ENCODE measurements at places on chromosomes 4 and X.

DNA sequence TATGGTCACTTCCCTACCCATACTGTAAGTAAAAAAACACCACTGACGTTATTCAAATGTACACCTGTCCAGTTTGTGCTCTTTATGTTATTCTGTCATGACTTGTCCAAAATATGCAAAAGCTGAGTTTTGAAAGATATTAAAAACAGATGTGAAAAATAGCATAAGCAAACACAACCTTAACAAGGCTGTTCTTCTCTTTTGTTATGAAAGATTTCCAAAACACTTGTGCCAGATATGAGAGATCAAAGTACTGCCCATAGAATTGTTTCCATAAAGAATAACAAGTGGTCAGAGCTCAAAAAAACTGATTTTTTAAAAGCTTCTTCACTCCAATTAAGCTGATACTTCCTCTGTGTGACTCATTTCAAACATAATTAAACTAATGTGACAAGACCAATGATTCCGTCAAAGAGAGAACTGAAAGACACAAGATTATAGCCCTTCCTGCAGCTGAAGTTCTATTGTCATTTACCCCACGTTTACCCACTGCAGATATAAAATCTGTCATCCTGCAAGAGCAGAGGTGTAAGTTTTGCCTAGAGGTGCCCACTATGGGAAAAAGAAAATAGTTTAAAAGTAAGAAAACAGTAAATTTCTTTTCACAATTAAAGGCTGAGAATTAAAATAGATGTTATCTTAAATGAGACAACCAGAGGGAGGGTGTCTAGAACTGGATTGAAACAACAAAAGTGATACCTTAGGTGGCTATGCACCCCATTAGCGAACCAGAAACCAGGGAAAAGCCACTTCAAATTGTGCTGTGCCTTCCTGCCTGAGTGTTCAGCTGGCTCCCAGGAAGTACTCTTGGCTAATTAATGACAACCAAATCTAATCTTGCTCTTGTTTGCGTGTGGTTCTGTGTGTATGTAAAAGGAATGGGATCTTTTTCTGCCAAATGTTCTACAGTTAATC lies 30.1 kb downstream of the RASSF6 start:
- no peak for DNase-seq

DNA sequence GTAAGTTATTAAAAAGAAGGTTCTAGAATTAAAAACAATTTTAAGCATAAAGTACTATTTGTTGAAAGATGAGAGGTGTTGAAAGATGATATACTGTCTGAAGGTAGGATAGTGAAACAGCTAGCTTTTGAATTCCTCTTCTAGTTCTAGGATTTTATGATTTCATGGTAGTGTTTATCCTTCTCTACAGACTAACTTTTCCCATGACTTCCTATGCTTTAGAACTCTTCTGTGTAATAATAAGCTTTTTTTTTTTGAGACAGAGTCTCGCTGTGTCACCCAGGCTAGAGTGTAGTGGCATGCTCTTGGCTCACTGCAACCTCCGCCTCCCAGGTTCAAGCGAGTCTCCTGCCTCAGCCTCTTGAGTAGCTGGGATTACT lies 96.0 kb upstream of the NUDT6 start:
- no peak for DNase-seq

DNA sequence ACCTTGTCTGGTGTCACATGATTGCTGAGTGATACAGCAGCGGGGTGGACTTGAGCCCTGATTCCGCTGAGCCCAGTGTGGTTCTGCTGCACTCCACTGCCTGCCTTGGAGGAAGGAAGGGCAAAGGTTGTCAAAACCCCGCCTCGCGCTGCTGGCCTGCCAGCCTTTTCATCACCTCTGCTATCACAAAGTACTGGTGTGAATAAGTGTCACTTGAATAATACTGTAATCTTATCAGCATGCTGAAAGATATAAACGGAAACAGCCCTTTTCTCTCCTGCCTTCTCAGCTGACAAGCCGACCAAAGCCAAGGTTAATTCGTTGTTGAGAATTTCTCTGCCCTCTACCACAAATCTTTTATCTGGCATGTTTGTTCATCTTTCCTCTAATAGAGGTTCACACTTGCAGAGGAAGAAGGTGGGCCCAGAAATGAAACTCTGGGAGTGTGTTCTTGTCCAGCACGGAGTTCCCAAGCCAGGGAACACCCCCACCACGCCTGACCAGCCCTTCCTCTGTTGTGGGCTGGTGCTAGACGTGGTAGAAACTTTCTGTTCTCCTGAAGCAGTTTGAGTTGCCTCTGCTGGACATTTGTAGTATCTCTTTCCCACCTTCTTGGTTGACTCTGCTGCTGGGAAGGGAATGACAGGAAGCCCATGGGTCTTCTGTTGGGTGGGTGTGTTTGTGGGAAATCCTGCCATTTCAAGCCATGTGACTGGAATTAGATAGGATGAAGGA lies 21.5 kb downstream of the FHDC1 start:
- DNase-seq: no peak

- no peak for DNase-seq
These were observed 113.7 kb upstream of the ACTRT1 start for GRCh38 chrX:128165884-128166408.

DNA sequence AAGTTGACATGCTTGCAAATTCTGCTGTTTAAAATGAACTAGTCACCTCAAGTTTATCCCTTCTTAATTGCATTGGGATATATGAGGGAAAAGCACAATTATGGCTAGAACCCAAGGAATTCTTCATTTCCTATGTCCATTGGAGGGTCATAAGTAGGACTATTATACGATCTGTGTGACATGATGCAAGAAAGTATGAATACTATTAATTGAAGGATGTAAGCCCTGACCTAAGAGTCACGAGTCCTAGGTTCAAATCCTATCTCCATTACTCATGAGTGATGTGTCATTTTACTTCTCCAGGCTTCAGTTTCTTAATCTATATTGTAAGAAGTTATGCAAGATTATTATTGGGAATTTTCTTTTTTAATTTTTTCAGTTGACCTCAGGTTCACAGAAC lies 542.9 kb upstream of the GRIA3 start:
- DNase-seq: no peak

DNA sequence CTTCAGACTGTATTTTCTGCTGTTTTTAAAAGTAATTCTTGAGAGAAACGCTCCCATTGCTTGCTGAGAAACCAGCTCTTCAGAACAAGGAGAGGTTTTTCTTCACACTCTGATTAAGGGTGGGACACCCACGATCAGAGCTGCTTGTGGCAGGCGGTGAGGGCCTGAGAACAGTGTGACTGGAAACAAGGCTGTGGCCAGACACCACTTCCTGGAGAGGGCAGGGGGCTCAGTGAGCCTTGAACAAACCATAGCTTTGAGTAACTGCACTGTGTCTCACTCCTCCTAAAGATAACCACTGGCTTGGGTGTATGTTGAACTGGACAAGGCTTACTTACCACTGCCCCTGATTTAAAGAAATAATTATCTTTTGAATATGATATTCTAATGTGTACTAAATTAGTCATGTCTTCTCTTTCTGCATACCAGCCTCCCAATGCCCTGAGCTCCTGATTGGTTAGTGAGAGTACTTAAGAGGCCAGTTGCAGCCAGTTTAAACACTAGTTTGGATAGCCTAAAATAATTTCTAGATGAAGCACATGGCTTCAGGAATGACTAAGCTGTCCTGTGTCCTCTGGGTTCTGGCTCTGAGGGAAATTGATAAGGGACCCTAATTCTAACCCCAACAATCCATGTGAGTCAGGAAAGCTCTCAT lies 3.7 kb upstream of the GPR82 start:
- no peak for DNase-seq

- DNase-seq: no peak
These were observed 389.1 kb downstream of the NKX6-1 start for GRCh38 chr4:84110040-84110439.

DNA sequence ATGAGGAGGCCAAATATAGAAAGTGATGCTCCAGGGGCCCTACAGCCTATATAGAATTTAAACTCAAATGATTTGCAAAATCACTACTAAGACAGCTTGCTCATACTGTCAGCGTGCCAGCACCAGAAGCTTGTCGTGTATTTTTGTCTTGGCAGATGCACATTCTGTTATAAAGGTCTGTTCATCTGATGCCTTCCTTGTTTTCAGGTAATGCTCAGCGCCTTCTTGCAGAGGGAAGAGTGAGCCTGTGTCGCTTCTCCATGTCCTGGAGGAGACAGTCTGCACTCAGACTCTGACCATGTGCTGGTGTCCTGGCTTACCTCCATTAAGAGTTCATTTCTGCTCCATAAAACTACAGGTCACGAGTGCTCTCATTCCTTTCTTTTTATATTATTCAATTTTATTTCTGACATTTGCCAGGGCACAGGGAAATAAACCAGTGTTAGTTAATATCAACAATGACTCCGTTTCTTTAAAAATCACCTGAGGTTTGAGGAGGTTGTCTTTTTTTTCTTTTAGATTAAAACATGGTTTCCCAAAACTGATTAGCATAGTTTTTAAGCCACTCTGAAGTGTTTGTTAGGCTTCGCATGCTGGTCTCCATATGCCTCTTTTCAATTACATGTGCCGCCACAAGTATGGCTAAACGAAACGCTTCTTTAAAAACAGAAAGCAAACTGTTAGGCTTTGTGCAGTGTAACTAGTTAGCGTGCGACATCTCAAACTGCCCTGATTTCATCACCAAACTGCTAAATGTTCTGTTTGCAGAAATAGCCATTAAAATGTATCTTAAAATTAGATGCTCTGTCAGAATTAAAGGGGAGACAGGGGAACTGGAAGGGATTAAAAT lies 215.2 kb upstream of the GK2 start:
- no peak for DNase-seq

GRCh38 chrX:131783555-131784308 lies 239.4 kb upstream of the STK26 start:
- no peak for DNase-seq

Measured in cortex of kidney (tissue), 1 donor.